ENCODE measurements at places on chromosomes 4 and X.

DNA sequence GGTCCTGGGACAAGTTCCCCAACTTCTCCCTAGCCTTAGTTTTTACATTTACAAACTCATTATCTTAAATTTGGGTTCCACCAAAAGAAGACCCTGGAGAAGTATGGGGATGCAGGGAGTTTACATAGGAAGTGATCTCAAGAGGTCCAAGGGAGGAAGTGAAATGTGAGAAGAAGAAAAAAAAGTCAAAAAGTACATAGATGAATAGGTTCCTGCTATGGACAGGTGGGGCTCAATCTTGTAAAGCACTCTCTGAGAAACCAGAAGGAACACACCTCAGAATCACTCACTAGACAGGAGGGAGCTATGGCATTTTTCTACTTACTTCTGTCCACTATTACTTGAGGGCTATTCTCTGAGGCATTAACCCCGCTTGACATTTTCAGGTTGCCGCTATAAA lies 56.6 kb downstream of the ARHGAP6 start:
- H3K27ac ChIP-seq, result no peak overlapping the region
- no peak for DNase-seq
- no peaks in the 10 kb centered on the region for H3K36me3 ChIP-seq
- H3K27me3 ChIP-seq, result no peaks in the 10 kb centered on the region

DNA sequence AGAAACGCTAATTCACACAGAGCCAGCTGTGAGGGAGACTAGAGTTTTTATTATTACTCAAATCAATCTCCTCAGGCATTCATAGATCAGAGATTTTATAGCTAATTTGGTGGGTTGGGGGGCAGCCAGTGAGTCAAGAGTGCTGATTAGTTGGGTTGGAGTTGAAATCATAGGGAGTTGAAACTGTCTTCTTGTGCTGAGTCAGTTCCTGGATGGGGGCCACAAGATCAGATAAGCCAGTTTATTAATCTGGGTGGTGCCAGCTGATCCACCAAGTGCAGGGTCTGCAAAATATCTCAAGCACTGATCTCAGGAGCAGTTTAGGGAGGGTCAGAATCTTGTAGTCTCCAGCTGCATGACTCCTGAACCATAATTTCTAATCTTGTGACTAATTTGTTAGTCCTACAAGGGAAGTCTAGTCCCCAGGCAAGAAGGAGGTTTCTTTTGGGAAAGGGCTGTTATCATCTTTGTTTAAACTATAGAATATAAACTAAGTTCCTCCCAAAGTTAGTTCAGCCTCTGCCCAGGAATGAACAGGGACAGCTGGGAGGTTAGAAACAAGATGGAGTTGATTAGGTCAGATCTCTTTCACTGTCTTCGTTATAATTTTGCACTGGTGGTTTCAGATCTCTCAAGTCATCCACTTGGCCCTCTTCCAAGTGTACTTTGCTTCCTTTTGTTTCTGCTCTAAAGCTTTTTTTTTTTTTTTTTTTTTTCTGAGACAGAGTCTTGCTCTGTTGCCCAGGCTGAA lies 5.4 kb upstream of the NAA11 start:
- H3K4me3 ChIP-seq, result no peak overlapping the region
- no peak overlapping the region for H3K27ac ChIP-seq
- no peaks in the 10 kb centered on the region for H3K36me3 ChIP-seq
- peak; percentile 91 for DNase-seq

GRCh38 chr4:182449186-182449929 lies 206.2 kb downstream of the TENM3 start:
- H3K36me3 ChIP-seq, result no peaks in the 10 kb centered on the region
- H3K27ac ChIP-seq, result no peak overlapping the region
- H3K4me1 ChIP-seq, result peaks cover 4% of the 10 kb centered on the region
- H3K4me3 ChIP-seq, result peak overlapping the region; percentile 62
- peaks cover 85% of the 10 kb centered on the region for H3K27me3 ChIP-seq

DNA sequence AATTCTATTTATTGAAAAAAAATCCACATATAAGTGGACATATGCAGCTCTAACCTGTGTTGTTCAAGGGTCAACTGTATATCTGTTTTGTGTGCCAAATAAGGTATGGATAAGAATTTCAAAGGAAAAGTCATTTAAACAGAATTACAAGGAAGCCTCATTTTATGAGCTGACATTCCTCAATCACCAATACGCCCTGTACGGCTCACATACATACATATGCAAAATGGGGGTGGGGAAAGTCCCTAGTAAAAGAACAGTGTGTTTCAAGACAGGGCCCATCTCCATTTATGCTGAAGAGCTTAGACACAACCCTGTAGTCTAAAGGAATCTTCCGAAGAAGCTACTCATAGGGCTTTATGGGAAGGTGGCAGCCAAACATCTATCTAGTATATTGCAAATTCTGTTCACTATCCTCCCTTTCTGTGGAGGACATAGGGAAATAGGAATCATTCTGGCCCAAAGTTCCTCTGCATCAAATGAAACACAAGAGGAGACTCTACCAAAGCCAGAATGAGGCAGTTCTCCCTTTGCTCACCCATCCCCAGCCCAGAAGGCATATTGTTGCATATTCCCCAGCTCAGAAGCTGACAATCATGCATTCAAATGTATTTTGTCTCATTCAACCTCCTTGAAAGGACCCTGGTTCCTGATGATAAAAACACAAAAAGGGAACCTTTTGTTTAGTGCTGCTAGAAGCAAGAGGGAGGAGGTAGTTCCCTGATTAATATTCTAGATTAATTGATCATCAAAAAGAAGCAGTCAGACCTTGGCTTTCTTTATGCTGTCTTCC lies 13.7 kb upstream of the ZBTB33 start:
- no peak for DNase-seq
- H3K27ac ChIP-seq, result no peak overlapping the region
- no peaks in the 10 kb centered on the region for H3K27me3 ChIP-seq
- no peaks in the 10 kb centered on the region for H3K36me3 ChIP-seq

DNA sequence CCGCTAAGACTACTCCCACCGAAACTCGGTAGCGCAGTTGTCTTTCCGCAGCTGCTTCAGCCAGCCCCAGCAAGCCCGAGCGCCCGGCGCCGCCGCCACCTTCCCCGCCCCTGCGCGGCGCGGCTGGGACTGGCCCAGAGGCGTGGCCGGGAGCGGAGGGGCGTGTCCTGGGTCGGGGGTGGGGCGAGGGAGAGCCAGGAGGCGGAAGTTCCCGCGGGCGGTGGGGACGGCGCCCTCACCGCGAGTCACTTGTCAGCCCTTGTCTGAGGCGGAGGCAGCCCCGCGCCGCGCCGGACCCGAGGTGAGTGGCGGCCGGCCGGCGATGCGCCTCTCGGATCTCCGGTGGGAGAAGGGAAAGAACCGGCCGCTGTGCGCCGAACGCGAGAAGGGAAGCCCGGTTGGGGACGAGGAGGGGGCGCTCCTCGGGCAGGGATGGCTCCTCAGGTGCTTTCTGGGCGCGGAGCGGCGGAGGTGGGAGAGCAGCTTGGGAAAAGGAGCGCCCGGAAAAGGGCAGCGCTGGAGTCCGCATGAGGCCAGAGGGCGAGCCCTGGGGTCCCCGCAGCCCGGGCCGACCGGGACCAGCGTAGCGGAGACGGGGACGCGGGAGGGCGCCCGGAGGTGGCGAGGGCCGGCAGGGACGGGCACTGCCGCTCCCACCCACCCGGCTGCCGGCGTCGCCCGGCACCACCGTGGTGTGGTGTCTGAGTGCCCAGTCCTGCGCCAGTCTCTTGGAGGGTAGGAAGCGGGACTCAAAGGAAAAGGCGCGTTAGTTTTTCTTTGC lies at the start of gene PDLIM5:
TSS of gene PDLIM5 (plus strand) at position 248 of the 781 bp plus-strand sequence. CDS start 3,347 bp downstream, outside the sequence.
- peak; percentile 90 for DNase-seq
- peaks cover 18% of the 10 kb centered on the region for H3K4me1 ChIP-seq
- H3K4me3 ChIP-seq, result peak within 1 kb of the TSS; percentile 94
- H3K27ac ChIP-seq, result peak within 1 kb of the TSS; percentile 12

- H3K36me3 ChIP-seq, result no peaks in the 10 kb centered on the region
- H3K27me3 ChIP-seq, result no peaks in the 10 kb centered on the region
- peaks cover 23% of the 10 kb centered on the region for H3K4me1 ChIP-seq
- DNase-seq, result no peak
- no peak overlapping the region for H3K27ac ChIP-seq
Measured at GRCh38 chr4:10181745-10182445, 65.3 kb upstream of the WDR1 start.

GRCh38 chrX:66013194-66013816 lies 26.6 kb downstream of the VSIG4 start:
- no peaks in the 10 kb centered on the region for H3K27me3 ChIP-seq
- H3K27ac ChIP-seq, result peak overlapping the region; percentile 90
- peaks cover 7% of the 10 kb centered on the region for H3K36me3 ChIP-seq
- peaks cover 86% of the 10 kb centered on the region for H3K4me1 ChIP-seq

- H3K4me1 ChIP-seq, result peaks cover 40% of the 10 kb centered on the region
- no peaks in the 10 kb centered on the region for H3K27me3 ChIP-seq
- peaks cover 15% of the 10 kb centered on the region for H3K36me3 ChIP-seq
- no peak overlapping the region for H3K27ac ChIP-seq
- DNase-seq, result no peak
- no peak overlapping the region for H3K4me3 ChIP-seq
Measured at GRCh38 chr4:169259271-169259670, 11.5 kb downstream of the SH3RF1 start.

DNA sequence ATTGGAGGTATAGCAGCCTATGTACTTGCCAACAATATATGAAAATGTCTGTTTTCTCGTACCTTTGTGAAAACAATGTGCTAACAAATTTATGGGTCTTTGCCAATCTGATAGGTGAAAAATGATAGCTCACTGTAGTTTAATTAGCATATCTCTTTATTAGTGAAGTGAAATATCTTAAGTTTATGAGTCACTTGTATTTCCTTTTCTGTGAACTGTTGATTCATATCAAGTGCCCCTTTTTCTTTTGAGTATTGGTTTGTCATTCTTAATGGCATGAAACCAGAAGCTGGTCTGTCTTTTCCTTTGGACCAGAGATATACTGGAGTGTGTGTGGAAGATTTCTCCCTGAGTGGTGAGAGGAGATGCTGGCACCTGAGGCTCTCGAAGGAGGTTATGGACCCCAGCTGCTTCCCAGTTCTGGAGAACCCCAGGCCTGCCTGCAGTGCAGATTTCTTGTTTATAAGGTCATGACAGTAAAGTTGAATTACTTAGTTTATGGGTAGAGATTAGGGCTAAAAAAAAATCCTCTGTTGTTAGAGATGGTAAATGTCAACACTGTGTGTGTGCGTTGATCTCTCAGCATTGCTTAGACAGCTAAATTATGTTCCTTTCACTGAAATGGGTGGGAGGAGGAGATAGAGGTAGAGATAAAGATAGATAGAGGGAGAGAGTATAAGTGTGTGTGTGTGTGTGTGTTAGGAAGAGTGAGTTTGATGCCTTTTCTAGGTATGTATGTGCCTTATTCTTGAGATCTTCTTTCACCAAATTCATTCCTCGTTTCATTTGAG lies 89.9 kb downstream of the REPS2 start:
- H3K27me3 ChIP-seq, result no peaks in the 10 kb centered on the region
- H3K36me3 ChIP-seq, result no peaks in the 10 kb centered on the region
- H3K4me1 ChIP-seq, result no peaks in the 10 kb centered on the region
- H3K4me3 ChIP-seq, result no peak overlapping the region
- H3K27ac ChIP-seq, result no peak overlapping the region
- DNase-seq, result peak; percentile 6

Measured in common myeloid progenitor, CD34-positive (primary cell).